Endodermal cell (in vitro differentiated cells): ENCODE measurements at places on chromosomes 1 and 21. TPM values are rescaled to one million over a fixed set of nuclear protein-coding genes. Genes with fewer than 3 reads are reported as not detected.

- H3K36me3 ChIP-seq = no peaks in the 10 kb centered on the region
- no peak overlapping the region for H3K4me3 ChIP-seq
- DNase-seq = no peak
- no peak overlapping the region for H3K27ac ChIP-seq
- H3K4me1 ChIP-seq = no peaks in the 10 kb centered on the region
- H3K27me3 ChIP-seq = no peaks in the 10 kb centered on the region
These were observed 215.6 kb downstream of the DENND1B start for GRCh38 chr1:197559655-197560054.

The CENPF gene
- total RNA-seq = 46.2 to 96.2 TPM (median 87.2 TPM) in 3 replicates

The TDRD10 gene
- not detected in 2 replicates for total RNA-seq

- H3K4me1 ChIP-seq = no peaks in the 10 kb centered on the region
- no peaks in the 10 kb centered on the region for H3K27me3 ChIP-seq
- H3K36me3 ChIP-seq = no peaks in the 10 kb centered on the region
- H3K4me3 ChIP-seq = no peak overlapping the region
- no peak for DNase-seq
These were observed 28.0 kb upstream of the FASLG start for GRCh38 chr1:172630868-172631267.

DNA sequence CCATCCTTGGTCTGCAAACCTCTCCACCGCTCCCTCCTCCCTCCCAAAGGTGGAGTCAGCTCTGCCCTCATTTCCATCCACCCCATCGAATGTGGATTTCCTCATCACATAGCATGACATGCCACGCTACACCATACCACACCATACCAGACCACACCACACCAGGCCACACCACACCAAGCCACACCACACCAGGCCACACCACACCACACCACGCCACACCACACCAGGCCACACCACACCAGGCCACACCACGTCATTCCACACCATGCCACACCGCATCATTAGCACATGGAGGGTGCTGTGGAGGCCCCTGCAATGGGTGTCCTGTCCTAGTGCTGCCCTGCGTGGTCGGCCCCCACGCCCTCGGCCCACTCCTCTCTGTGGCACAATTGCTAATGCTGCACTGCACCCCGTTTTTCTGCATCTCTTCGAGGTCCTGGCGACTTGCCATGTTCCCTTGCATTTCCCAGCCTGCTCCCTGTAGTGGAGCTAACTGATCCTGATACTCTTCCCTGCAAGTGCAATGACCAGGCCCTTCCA lies 11.3 kb downstream of the DFFB start:
- H3K36me3 ChIP-seq = no peaks in the 10 kb centered on the region
- H3K4me1 ChIP-seq = no peaks in the 10 kb centered on the region
- H3K4me3 ChIP-seq = no peak overlapping the region
- DNase-seq = no peak

DNA sequence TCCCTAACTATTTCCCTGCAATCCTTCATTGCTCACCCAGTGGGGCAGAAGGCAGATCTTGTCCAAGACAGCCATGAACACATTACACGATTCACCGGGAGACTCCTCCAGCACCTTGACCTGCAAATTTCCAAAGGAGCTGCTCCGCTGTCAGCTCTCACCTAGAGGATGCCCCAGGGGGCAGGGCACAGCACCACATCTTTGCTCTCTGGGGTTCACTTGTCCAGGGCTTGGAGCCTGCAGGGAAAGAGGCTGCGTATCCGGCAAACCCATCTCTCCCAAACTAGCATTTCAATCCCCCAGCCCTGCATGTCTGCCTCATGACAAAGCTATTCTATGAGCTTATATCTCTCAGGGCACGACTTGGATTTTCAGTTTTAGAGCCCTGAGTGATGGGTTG lies 35.1 kb upstream of the OLIG2 start:
- H3K4me3 ChIP-seq = no peak overlapping the region
- no peaks in the 10 kb centered on the region for H3K27me3 ChIP-seq
- DNase-seq = no peak

The PROK1 gene
- total RNA-seq = not detected in 3 replicates
